ENCODE measurements at places on chromosomes 11 and 22.

DNA sequence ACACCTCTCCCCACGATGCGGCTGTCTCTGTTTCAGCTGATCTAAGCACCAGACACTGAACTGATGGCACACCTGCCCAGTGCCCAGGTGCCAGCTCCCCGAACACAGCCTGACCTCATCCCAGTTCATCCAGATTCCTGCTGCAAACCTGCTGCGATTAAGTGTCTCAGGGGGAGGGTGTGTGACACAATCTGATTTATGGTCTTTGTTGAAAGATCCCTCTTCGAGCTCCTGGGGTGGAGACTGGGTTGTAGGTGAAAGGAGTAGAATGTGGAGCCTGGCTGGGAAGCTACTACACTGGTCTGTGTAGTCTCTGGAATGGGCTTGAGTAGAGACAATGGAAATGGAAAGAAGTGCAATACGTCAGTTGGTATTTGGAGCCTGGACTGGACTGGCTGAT lies 390.3 kb downstream of the SHANK2 start:
- DNase-seq, result no peak

DNA sequence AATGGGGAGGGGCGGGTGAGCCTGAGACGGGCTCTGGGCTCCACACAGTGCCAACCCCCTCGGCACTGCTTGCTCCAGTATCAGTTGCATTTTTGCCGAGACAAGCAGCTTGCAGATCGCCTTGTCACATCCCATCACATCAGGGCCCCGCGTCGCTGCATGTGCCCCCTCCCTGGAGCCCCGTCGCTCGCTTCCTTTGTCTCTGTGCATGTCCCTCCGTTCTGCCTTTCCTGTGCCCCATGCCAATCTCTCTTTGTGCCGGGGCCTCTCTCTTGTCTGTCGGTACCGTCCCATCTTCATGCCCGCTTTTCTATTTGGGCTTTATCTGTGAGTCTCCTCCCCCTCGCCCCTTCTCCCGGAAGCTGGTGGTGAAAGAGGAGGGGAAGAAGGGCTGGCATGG lies 202.2 kb downstream of the CEP164 start:
- DNase-seq, result no peak

GRCh38 chr11:33064033-33064825 lies 24.9 kb downstream of the TCP11L1 start:
- no peak for DNase-seq

GRCh38 chr11:66835768-66836405 lies 7.4 kb upstream of the RCE1 start:
- no peak for DNase-seq

GRCh38 chr11:860234-861104 lies 17.8 kb downstream of the TSPAN4 start:
- DNase-seq, result no peak

DNA sequence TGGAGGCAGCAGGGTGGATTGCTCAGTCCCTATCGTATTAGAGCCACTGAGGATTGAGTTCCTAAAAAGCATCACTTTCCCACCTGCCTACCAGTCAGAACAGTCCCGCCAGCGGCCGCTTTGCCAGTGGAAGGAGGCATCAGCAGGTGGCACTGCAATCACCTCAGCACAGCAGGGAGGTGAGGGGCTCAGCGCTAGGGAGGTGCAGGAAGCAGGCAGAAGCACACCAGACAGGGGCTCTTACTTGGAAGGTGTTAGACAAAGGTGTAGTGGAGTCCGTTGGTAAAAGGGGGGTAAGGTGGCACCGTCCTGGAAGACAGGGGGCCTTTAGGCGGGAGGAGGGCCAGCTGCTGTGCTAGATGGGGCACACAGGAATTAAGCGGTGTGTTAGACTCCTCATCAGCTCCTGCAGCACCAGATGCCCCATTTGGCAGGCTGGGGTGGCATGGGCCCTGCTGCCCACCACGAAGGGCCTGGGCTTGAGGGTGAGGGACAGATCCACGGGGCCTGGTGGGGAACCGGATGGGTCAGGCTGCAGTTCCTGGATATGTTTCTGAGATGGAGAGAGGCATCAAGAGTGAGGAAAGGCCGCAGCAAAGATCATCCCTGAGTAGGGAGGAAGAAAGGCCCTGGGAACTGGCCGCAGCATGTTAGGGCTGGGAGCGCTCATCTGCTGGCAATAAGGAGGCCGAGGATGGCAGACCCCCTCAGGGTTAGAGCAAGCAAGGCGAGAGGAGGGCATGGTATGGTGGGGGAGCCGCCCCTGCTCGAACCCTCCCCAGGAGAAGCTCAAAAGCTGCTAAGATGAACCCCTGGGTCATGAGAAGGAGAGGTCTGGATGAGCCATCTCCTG lies 42.5 kb downstream of the C11orf58 start:
- DNase-seq, result no peak

DNA sequence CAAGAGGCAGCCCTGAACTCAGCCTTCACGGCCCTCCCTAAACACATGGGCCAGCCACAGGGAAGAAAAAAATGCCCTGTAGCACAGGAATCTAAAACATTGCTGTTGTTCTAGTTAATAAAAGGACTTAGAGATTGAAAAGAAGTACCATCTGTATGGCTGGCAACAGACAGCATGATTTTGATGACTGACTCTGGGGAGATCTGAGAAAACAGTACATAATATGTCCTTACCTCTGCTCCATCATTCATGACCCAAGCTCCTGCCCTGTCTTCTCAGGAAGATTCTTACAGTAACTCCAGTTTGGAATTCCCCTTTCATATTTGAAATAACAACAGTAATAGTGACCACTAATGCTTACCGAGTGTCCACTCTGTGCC lies 244.2 kb downstream of the ETS1 start:
- DNase-seq, result no peak

- no peak for DNase-seq
Observed at GRCh38 chr11:12478743-12479142, 101.4 kb downstream of the PARVA start.

DNA sequence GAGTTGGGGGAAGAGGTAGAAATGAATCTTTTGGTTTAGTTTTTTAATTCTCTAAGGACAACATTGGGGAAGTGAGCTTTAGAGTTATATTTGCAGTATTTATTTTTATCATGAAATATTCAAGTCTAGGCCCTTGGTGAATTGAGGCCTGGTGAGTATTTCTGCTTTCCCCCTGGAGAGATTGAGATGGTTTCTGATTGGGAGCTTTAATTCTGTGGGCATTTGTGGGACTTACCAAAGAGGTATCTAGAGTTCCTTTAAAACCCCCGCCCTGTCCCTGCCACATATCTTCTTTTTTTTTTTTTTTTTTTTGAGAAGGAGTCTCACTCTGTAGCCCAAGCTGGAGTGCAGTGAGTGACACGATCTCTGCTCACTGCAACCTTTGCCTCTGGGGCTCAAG lies 9.6 kb downstream of the ACO2 start:
- DNase-seq, result no peak

GRCh38 chr11:11311169-11311568 lies 41.9 kb downstream of the CSNK2A3 start:
- DNase-seq, result no peak

- no peak for DNase-seq
Observed at GRCh38 chr22:42171946-42172719, 41.5 kb upstream of the CYP2D6 start.

- no peak for DNase-seq
Observed at GRCh38 chr11:12581923-12582322, 92.3 kb upstream of the TEAD1 start.

- no peak for DNase-seq
Observed at GRCh38 chr11:24589064-24589463, 92.2 kb downstream of the LUZP2 start.

DNA sequence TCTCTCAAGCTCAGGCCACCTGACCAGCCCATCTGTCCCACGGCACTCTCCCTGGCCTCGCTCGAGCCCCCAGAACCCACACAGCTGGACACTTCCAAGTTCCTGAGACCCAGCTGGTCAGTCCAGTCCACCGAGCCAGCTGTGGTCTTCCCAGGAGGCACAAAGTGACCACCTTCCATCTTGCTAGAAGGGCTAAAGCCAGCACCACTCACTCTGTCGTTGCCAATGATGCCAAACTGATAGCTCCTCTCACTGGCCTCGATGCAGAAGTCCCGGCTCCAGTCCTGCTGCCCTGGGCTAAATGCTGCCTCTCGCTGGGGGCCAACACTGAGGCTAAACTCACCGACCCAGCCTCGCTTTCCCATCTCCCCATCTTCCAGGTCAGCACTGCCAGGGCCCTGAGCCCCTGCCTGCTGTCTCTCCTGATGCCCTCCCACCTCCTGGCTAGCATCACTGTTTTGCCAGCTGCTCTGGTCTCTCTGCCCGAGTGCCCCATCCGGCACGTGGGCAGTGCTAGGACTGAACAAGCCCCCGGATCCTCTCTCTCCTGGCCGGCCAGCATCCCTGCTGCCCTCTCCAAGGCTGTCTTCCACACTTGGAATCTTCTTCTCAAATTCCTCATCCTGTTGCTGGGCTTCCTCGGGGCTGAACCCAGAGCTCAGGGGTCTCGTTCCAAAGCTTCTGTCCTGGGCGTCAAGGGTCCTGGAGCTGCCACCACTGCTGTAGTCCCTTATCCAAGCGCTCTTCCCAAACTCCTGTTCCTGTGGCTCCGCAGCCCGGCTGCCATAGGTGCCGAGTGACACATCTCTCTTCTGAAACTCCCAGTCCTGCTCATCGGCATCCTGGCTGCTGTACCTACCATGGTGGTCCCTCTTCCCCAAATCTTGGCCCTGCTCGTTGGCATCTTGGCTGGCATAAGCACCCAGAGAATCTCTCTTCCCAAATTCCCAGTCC lies 15.4 kb downstream of the TNKS1BP1 start:
- no peak for DNase-seq

GRCh38 chr11:14894657-14895598 lies 2.9 kb upstream of the CYP2R1 start:
- DNase-seq, result no peak

DNA sequence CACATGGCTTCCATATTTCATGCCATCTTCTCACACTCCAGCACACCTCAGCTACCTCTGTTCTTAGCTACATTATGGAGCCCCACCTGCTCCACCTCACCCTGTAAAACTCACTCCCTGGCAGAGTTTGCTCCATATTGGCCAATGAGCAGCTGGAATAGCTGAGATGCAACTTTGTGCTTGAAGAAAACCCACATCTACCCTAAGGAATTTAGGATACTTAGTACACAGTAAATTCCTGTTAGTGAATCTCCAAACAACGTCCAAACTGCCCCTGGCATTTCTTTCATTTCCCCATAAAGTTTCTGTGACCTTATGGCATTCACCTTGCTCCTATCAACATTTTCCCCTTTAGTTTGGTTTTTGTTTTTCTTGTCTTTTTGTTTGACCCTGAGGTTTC lies 2.2 kb upstream of the VWCE start:
- DNase-seq, result no peak

- no peak for DNase-seq
Observed at GRCh38 chr11:17013548-17014320, 480 bp downstream of the PLEKHA7 start.

- no peak for DNase-seq
Observed at GRCh38 chr11:5631417-5631816, 6.6 kb downstream of the TRIM34 start.
